ENCODE measurements at places on chromosomes 5 and 9. TPM values are rescaled to one million over a fixed set of nuclear protein-coding genes. Genes with fewer than 3 reads are reported as not detected.

- H3K4me1 ChIP-seq, result no peaks in the 10 kb centered on the region
- peak overlapping the region; percentile 79 for H3K4me3 ChIP-seq
- peak overlapping the region; percentile 54 for H3K27ac ChIP-seq
- peak; percentile 54 for DNase-seq
- no peaks in the 10 kb centered on the region for H3K27me3 ChIP-seq
Measured at GRCh38 chr5:115168829-115169486, 750 bp downstream of the TRIM36 start.

- peak overlapping the region; percentile 65 for H3K27ac ChIP-seq
- DNase-seq, result peak; percentile 49
- H3K36me3 ChIP-seq, result no peaks in the 10 kb centered on the region
- H3K27me3 ChIP-seq, result no peaks in the 10 kb centered on the region
- peaks cover 4% of the 10 kb centered on the region for H3K4me1 ChIP-seq
Measured at GRCh38 chr9:16705111-16705604, 165.3 kb downstream of the BNC2 start.

DNA sequence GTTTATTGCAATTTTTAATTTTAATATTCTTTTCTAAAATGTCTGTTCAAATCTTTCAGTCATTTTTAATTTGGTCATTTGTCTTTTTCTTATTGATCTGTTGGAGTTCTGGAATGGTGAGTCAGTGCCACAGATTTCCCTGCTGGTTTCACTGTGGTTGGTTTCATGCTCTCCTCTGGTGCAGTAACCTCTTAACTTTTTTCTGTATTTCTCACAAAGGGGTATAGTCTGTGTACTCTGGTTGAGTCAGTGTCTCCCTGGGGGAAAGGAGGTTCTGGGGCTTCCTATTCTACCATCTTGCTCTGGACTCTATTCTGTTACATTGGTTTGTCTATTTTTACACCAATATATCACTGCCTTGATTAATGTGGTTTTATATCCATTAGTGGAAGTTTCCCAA lies 178.8 kb downstream of the CSNK1G3 start:
- H3K27ac ChIP-seq, result no peak overlapping the region
- no peaks in the 10 kb centered on the region for H3K27me3 ChIP-seq
- no peak overlapping the region for H3K4me3 ChIP-seq
- H3K36me3 ChIP-seq, result no peaks in the 10 kb centered on the region

GRCh38 chr9:4829969-4830368 lies 37.2 kb downstream of the RCL1 start:
- H3K36me3 ChIP-seq, result no peaks in the 10 kb centered on the region
- no peak overlapping the region for H3K4me3 ChIP-seq
- no peaks in the 10 kb centered on the region for H3K27me3 ChIP-seq
- DNase-seq, result no peak

- no peak for DNase-seq
- no peaks in the 10 kb centered on the region for H3K36me3 ChIP-seq
- no peak overlapping the region for H3K4me3 ChIP-seq
- H3K4me1 ChIP-seq, result peaks cover 6% of the 10 kb centered on the region
Measured at GRCh38 chr9:121194730-121195129, 6.9 kb downstream of the RAB14 start.

GRCh38 chr5:93723005-93723404 lies 18.4 kb downstream of the POU5F2 start:
- H3K4me3 ChIP-seq, result no peak overlapping the region
- peak; percentile 73 for DNase-seq

DNA sequence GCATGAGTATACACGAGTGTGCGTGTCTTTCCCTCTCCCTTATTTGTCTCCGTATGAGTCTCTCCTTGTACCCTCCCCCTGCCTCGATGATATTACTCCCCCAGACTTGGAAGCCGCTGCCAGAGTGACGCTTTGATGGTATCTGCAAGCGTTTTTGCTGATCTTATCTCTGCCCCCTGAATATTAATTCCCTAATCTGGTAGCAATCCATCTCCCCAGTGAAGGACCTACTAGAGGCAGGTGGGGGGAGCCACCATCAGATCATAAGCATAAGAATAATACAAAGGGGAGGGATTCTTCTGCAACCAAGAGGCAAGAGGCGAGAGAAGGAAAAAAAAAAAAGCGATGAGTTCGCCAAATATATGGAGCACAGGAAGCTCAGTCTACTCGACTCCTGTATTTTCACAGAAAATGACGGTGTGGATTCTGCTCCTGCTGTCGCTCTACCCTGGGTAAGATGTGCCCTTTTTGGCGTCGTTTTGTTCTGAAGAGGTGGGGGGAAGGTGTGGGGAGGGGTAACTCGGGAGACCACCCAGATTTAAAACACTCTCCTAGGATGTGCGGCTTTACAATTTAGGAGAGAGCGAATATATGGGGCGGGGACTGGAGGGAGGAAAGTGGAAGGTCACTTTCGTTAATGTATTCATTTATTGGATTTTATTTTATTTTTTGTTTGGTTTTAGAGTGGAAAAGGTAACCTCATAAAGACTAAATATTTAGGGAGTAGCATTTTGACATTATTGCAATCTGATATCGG lies at the start of gene GABRG2:
GABRG2 (plus strand) TSS at position 119 of the 757 bp plus-strand sequence; CDS start at position 346, 227 bp downstream.
- no peak within 1 kb of the TSS for H3K27ac ChIP-seq
- H3K27me3 ChIP-seq, result no peaks in the 10 kb centered on the region
- DNase-seq, result no peak
- H3K4me1 ChIP-seq, result no peaks in the 10 kb centered on the region
- no peaks in the 10 kb centered on the region for H3K36me3 ChIP-seq
- H3K4me3 ChIP-seq, result no peak within 1 kb of the TSS

DNA sequence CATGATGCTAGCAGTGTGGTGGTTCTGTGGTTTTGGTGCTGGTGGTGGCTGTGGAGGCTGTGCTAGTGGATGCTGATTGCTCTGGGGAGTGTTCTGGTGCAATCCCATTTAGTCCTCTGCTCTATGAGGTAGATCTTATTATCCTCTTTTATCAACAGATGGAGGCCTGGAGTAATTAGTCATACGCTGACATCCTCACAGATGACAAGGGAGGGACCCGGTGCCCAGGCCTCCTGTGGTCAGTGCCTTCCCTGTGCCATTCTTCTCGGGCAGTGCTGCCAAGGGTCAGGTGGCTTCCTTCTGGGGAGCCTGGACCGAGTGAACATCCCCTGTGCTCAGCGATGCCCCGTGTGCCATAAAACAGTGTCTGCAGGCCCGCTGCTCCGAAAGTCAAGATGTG lies 74.5 kb downstream of the COL5A1 start:
- H3K4me3 ChIP-seq, result no peak overlapping the region
- H3K4me1 ChIP-seq, result no peaks in the 10 kb centered on the region
- H3K27ac ChIP-seq, result no peak overlapping the region
- DNase-seq, result no peak
- H3K36me3 ChIP-seq, result peaks cover 22% of the 10 kb centered on the region

- no peak for DNase-seq
- H3K4me3 ChIP-seq, result no peak overlapping the region
- H3K36me3 ChIP-seq, result no peaks in the 10 kb centered on the region
- no peak overlapping the region for H3K27ac ChIP-seq
- no peaks in the 10 kb centered on the region for H3K27me3 ChIP-seq
Measured at GRCh38 chr9:85178474-85178873, 508.9 kb downstream of the NTRK2 start.

DNA sequence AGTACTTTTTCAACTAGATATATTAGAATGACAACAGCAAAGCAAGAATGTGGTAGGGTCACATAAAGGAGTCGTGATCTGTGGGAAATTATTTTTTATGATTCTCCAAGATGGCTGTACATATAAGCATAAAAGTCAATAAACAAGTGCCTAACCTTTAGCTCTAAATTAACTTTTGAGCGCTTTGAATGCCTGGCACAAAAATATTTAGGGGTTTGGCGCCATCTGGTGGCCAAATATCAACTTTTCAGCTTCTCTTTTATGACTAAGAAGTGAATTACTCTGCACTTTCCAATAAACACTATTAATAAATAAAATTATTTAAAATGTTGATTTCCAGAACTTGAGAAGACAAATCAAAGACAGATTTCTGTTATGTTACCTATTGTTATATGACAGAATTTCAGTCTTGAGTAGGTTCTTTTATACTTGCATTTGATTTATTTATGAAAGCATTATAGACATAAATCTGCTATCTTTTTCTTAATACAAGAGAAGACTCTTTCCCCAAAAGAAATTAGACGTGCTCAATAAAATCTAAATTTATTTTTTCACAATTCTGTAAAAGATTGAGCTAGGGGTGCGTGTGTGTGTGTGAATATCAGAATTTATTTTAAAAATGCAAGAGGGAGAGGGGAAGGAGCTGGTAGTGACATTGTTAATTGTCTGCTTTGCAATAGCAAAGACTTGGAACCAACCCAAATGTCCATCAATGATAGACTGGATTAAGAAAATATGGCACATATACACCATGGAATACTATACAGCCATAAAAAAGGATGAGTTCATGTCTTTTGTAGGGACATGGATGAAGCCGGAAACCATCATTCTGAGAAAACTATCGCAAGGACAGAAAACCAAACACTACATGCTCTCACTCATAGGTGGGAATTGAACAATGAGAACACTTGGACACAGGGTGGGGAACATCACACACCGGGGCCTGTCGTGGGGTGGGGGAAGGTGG lies 36.7 kb upstream of the ARRDC3 start:
- H3K27ac ChIP-seq, result no peak overlapping the region
- DNase-seq, result peak; percentile 68
- H3K4me3 ChIP-seq, result no peak overlapping the region

- peaks cover 16% of the 10 kb centered on the region for H3K4me1 ChIP-seq
- no peak overlapping the region for H3K4me3 ChIP-seq
Measured at GRCh38 chr5:56638061-56638621, 177.2 kb upstream of the MAP3K1 start.

DNA sequence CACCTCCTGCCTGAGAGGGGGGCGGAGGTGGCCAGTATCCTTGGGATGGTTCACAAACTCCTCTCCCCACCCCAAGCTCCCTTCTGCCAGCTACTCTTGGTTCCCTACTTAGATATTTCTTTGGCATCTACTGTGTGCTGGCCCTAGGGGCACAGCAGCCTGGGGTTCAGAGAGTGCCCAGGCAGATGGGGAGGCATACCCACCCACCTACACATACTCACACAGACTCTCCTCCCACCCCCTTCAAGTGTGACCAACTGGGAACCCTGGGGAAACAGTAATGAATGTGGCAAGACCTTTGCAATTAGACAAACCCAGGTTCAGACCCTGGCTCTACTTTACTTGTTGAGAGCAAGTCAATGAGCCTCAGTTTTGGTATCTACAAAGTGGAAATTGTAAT lies 44.4 kb upstream of the PSD2 start:
- H3K4me1 ChIP-seq, result no peaks in the 10 kb centered on the region
- H3K27me3 ChIP-seq, result peaks cover 51% of the 10 kb centered on the region
- no peak overlapping the region for H3K4me3 ChIP-seq
- no peaks in the 10 kb centered on the region for H3K36me3 ChIP-seq
- DNase-seq, result no peak
- no peak overlapping the region for H3K27ac ChIP-seq

DNA sequence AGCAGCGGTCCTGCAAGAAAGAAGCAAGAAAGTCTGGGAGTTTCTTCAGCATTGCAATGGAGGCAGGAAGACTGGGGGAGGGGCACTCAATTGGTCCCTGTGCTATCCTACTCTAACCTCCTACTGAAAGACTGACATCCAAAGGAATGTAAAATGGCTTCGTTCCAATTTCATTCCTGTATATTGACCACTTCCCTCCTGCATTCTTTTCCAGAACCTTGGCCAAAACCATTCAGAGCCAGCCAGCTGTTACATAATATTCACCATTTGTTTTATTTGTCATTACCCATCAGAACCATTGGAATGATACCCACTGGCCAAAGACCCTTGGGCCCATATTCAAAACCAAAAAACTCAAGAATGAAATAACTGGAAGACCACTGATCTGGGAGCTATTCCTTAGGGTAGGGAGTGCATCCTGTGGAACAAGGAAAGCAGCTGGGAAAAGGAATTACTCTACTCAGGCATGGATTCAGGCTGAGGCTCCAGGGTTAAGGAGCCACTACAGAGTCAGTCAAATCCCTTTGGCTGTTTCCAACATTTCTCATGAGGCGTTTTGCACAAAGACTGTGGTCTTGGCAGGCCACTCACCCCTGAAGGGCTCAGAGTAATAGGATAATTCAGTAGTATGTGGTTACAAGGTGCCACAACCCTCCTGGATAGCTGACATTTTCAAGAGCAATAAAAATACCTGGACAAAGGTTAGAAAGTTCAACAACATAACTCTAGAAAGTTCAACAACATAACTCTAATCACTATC lies 148.7 kb upstream of the SLC1A3 start:
- no peaks in the 10 kb centered on the region for H3K4me1 ChIP-seq
- H3K36me3 ChIP-seq, result no peaks in the 10 kb centered on the region
- peak; percentile 45 for DNase-seq
- H3K27ac ChIP-seq, result no peak overlapping the region
- H3K27me3 ChIP-seq, result no peaks in the 10 kb centered on the region

DNA sequence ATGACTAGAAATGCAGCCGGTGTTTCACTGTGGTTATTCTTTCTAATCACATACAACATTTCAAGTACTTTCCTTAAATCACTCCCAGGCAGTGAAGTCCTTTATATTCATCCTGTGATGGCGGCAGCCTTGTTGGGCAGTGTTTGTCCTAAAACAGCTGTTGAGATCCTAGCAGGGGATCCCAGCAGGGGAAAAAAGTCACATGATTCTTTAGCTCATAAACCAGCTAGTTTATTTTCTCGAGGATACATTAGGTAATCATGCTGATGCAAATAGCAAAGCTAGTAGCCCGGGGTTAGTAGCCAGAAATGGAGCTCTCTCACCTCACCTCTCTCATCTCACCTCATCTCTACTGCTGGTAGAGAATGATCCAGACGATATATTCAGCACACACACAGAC lies 70.5 kb downstream of the FOXD1 start:
- no peak for DNase-seq
- no peak overlapping the region for H3K27ac ChIP-seq
- H3K27me3 ChIP-seq, result peaks cover 76% of the 10 kb centered on the region
- H3K4me1 ChIP-seq, result peaks cover 11% of the 10 kb centered on the region
- H3K36me3 ChIP-seq, result no peaks in the 10 kb centered on the region

DNA sequence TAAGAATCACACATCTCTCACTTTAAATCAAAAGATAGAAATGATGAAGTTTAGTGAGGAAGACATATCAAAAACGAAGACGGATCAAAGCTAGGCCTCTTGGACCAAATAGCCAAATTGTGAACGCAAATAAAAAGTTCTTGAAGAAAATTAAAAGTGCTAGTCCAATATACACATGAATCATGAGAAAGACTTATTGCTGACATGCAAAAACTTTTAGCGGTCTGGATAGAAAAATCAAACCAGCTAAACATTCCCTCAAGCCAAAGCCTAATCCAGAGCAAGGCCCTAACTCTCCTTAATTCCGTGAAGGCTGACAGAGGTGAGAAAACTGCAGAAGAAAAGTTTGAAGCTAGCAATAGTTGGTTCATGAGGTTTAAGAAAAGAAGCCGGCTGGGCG lies 164.4 kb upstream of the PANK3 start:
- no peaks in the 10 kb centered on the region for H3K36me3 ChIP-seq
- no peaks in the 10 kb centered on the region for H3K27me3 ChIP-seq
- no peak overlapping the region for H3K4me3 ChIP-seq
- no peaks in the 10 kb centered on the region for H3K4me1 ChIP-seq
- no peak for DNase-seq

PCDHB12 gene
- polyA plus RNA-seq, result 0.71 TPM

BHMT gene
- 0.46 TPM for polyA plus RNA-seq

C5orf34 gene
- not detected for polyA plus RNA-seq

DUSP1 gene
- 64.4 TPM for polyA plus RNA-seq

PCDHA5 gene
- polyA plus RNA-seq, result 0.19 TPM

TSLP gene
- 0.30 TPM for polyA plus RNA-seq

IL7R gene
- 2.9 TPM for polyA plus RNA-seq

LHX6 gene
- 1.1 TPM for polyA plus RNA-seq

PCDHGC5 gene
- polyA plus RNA-seq, result 0.18 TPM

KIAA1958 gene
- polyA plus RNA-seq, result 9.8 TPM

All from small intestine (tissue), 16 donors.